ACHN (cell line): ENCODE measurements at places on chromosomes 6 and 20.

GRCh38 chr6:54222217-54222616, 86.0 kb upstream of the TINAG start:
- DNase-seq: no peak

DNA sequence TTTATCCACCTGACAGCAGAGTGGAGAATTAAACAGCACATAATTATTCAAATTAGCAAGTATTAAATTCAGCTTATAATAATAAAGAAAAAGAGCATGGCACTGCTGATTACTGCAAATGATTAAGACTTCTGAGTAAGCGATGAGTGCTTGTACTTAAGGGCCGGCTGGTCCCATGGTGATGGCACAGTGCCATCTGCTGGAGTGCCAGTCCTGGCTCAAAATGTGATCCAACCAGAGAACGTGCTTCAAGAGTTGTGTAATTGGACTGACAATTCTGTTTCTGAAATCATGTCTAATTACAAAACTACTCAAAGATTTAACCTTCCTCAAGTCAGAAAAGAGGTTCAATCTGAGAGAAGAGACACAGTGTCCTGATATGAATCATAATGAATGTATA, 181.6 kb upstream of the RGS17 start:
- peak; percentile 63 for DNase-seq

- no peak for DNase-seq
Observed at GRCh38 chr6:31446481-31446880, 43.1 kb downstream of the MICA start.

- DNase-seq: no peak
Observed at GRCh38 chr20:54625497-54625896, 150.1 kb downstream of the DOK5 start.

- no peak for DNase-seq
Observed at GRCh38 chr20:50415516-50416268, 94.5 kb upstream of the PTPN1 start.

DNA sequence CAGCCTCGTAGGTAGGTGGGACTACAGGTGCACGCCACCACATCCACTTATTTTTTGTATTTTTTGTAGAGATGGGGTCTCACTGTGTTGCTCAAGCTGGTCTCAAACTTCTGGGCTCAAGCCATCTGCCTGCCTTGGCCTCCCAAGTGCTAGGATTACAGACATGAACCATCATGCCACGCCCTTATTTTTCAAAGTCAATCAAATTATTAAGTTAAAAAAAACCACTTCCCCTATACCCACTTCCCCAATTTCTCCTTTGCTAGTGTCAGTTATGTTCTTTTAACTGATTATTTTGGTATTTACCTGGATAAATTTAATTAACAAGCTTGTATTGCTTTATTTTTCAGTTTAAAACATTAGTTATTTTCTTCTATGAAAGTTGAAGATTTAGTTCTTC, 49.6 kb downstream of the RIOK1 start:
- DNase-seq: no peak

- no peak for DNase-seq
Observed at GRCh38 chr6:134029495-134030455, 22.6 kb downstream of the SLC2A12 start.

GRCh38 chr6:94357381-94357980, 938.1 kb upstream of the EPHA7 start:
- DNase-seq: no peak

GRCh38 chr6:146358431-146359046, 185.1 kb upstream of the RAB32 start:
- DNase-seq: no peak

GRCh38 chr6:6919173-6919572, 188.6 kb upstream of the RREB1 start:
- DNase-seq: no peak
